ENCODE measurements at places on chromosomes 2 and 18.
A peak's percentile ranks its signal among the peaks of the same experiment; 100 is the strongest.

DNA sequence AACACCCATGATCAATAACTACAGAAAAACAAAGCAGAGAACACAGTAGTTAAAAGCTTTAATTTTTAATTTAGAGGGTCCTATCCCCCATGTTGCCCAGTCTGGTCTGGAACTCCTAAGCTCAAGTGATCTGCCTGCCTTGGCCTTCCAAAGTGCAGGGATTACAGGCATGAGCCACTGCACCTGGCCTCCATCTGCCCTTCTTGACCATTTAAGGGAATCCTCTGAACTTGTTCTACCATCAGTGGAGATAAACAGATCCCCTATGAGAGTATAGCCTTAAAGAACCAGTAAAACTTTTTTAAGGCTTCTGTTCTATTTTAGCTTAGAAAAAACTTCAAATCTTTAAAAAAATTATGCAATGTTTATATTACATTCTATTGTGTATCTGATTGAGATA, 13.5 kb upstream of the ATP5MC3 start:
- no peak overlapping the region for H3K27ac ChIP-seq
- no peak for DNase-seq
- no peaks in the 10 kb centered on the region for H3K27me3 ChIP-seq
- no peak overlapping the region for H3K4me3 ChIP-seq
- no peaks in the 10 kb centered on the region for H3K36me3 ChIP-seq

DNA sequence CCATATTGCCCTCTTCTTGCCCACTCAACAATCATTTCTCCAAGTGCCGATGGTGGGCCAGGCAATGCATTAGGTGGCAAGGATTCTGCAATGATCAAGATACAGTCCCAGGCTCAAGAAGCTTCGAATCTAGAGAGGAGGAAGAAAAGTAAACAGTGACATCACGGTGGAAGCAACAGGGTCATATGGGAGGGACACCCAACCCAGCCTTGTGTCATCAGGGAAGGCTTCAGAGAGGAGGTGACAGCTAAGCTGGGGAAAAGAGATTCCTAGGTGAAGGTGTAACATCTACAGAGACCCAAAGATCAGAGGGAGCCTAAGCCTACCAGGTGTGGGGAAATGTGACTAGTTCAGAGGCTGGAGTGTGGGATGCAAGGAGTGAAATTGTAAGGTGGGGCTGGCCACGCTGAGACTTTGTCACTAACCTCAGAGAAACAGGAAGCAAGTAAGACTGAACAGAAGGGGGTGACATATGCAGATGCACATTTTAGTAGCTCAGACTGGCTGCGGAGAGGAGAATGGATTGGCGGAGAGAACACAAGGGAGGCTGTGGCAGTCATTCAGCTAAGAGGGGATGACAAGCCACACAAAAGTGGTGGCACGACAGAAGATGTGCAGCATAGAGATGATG, 104.9 kb downstream of the ANKRD44 start:
- no peak overlapping the region for H3K27ac ChIP-seq
- H3K27me3 ChIP-seq = no peaks in the 10 kb centered on the region
- peaks cover 12% of the 10 kb centered on the region for H3K4me1 ChIP-seq
- H3K36me3 ChIP-seq = no peaks in the 10 kb centered on the region
- DNase-seq = no peak

DNA sequence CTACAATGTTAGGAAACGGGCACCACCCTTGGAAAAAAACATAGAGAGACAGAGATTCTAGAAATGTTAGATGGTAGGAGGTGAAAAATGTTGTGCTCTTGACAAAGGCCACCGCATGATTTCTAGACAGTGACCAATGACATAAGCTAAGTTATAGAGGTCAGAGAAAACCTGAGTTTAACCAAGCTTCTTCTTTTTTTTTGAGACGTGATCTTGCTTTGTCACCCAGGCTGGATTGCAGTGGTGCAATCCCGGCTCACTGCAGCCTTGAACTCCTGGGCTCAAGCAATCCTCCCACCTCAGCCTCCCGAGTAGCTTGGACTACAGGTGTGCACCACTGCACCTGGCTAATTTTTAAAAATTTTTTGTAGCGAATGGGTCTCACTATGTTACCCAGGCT, 13.0 kb downstream of the FER1L5 start:
- no peak overlapping the region for H3K27ac ChIP-seq
- H3K4me1 ChIP-seq = no peaks in the 10 kb centered on the region
- H3K36me3 ChIP-seq = no peaks in the 10 kb centered on the region
- DNase-seq = no peak
- no peak overlapping the region for H3K4me3 ChIP-seq

DNA sequence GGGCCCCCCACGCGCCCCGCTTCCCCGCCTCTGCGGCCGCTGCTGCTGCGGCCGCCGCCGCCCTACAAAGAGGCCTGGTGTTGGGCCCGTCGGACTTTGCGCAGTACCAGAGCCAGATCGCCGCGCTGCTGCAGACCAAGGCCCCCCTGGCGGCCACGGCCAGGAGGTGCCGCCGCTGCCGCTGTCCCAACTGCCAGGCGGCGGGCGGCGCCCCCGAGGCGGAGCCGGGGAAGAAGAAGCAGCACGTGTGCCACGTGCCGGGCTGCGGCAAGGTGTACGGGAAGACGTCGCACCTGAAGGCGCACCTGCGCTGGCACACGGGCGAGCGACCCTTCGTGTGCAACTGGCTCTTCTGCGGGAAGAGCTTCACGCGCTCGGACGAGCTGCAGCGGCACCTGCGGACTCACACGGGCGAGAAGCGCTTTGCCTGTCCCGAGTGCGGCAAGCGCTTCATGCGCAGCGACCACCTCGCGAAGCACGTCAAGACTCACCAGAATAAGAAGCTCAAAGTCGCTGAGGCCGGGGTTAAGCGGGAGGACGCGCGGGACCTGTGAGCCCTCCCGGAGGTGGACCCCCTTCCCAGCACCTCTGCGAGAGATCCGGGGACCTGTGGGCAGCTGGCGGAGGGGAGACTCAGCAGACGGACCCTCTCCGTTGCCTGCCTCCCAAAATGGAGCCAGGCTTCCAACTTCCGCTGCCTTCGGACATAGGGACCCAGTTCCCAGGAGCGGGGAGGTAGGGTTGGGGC, 1.9 kb downstream of the SP5 start:
- H3K27ac ChIP-seq = no peak overlapping the region
- H3K36me3 ChIP-seq = no peaks in the 10 kb centered on the region
- H3K27me3 ChIP-seq = peaks cover 81% of the 10 kb centered on the region

GRCh38 chr2:12007282-12007681, 260.9 kb downstream of the LPIN1 start:
- DNase-seq = no peak
- no peaks in the 10 kb centered on the region for H3K36me3 ChIP-seq
- no peak overlapping the region for H3K27ac ChIP-seq
- peaks cover 21% of the 10 kb centered on the region for H3K4me1 ChIP-seq
- H3K27me3 ChIP-seq = no peaks in the 10 kb centered on the region

DNA sequence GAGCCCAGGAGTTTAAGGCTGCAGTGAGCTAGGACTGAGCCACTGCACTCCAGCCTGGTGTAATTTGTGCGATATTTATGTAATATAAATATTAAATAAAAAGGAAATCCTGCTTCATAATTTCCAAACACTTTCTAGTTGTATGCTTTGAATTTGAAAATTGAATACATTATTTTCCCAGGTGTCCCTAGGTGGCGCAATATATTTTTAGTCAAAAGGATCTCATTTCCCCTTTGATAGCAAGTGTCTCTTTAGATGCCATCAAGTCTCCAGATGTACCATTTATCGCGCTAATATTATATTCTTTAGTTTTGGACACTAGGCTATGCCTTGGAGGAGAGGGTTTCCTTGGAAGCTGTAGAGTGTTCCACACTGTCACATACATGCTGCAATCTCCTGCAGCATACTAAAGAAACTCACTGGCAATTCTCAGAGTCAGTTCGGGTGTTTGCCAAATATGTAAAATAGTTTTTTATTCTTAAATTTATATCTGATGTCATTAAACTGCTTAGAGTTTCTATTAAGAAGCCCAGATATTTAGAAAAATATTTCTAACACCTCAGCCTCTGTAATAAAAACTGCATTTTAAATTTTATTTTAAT, 5.6 kb upstream of the WDR7 start:
- no peak for DNase-seq

DNA sequence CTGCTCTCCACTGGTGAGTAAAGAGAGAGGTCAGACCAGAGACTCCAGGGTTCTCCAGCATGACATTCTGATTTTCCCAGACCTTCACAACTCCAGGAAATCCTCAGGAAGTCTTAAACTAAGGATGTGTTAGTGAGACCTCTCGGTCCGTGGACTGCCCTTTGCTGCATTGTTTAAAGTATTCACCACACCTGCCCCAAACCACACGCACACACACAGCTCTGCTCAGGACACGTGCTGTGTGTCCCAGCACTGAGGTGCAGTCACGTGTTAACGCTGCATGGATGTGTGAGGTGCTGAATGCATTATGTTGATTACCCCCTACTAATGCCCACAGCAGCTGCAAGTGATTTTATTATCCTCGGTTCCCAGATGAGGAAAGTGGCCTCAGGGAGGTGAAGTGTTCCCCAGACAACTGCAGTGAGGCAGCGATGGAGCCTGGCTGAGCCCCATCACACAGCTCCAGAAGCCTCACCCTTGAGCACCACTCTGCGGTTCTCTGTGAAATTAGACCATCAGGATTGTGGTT, 68.4 kb downstream of the TRAPPC12 start:
- H3K36me3 ChIP-seq = peaks cover 56% of the 10 kb centered on the region
- H3K4me3 ChIP-seq = no peak overlapping the region
- H3K27ac ChIP-seq = no peak overlapping the region
- DNase-seq = peak; percentile 53
